ENCODE measurements at places on chromosomes 1 and 21.

GRCh38 chr1:173333581-173333980 is 126.5 kb upstream of the TNFSF4 start:
- no peak for DNase-seq

- no peak for DNase-seq
Observed at GRCh38 chr21:44761747-44762208, 39.8 kb downstream of the UBE2G2 start.

DNA sequence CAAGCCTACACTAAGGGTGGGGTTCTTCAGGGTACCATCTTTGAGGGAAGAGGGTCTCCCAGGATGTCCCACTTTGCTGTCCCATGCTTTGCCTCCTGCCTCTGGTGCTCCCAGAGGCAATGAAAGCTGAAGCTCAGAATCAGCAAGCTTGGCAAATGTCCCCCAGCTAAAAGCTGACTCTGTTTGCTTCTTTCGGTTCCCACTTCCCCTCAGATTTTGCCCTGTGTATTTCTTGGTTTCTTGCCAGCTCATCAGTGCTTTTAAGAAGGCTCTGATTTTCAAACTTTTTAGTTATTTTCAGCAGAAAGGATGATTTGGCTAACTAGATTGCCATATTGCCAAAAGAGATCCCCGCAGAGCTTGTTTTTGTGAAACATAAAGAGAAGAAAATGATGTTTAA is 33.1 kb upstream of the COG2 start:
- DNase-seq: no peak

DNA sequence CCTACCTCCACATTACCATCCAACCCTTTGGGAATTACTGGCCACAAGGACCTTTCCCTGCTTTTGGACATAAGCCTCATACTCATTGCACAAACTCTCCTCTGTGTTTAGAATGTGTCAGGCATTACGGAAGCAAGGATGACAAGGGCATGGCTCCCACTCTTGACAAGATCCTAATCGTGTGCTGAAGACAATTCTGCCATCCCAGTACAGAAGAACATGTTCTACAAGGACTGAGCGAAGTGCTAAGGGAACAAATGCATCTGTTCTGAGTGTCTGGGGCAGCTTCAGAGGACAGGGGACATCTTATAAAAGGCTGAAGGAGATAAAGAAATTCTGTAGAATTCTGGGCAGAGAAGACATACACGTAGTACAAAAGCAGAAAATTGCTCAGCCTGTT is 378.5 kb upstream of the CAMK1G start:
- no peak for DNase-seq

DNA sequence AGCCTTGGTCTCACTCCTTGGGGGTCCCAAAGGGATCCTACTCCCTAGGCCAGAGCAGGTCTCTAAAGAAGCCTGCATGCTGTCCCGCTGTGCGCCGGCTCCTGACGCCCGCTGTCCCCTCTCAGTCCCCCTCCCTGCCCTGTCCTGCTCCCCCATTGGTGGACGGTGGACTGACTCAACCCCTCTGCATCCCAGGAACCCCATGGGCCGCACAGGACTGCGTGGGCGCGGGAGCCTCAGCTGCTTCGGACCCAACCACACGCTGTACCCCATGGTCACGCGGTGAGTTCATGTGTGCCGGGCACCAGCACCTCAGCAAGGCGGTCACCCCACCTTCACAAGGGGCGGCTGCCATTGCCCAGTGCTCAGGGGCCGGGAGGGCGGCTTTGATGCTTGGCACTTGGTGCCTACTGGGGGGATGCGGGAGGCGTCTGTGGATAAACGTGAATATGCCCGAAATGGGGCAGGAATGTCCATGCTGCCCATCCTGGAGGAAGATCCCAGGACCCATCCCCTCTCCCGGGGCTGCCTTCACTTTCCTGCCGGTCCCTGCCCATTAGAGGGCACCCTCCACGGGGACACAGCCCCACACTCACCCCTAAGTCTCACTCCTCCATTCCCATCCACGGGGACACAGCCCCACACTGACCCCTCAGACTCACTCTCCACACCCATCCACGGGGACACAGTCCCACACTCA is 20.2 kb upstream of the LRRC3 start:
- no peak for DNase-seq

- DNase-seq: no peak
Observed at GRCh38 chr1:18239671-18240070, 132.1 kb downstream of the IGSF21 start.

Data from NCI-H1694 treated with DMSO at 0.1 percent for 48 hours (cell line).